Stimulated activated CD8-positive, alpha-beta memory T cell treated with anti-CD3 and anti-CD28 coated beads, Interleukin-7, amount 100 ng/mL, for 48 hours (primary cell): ENCODE measurements at places on chromosomes 12 and 14.

DNA sequence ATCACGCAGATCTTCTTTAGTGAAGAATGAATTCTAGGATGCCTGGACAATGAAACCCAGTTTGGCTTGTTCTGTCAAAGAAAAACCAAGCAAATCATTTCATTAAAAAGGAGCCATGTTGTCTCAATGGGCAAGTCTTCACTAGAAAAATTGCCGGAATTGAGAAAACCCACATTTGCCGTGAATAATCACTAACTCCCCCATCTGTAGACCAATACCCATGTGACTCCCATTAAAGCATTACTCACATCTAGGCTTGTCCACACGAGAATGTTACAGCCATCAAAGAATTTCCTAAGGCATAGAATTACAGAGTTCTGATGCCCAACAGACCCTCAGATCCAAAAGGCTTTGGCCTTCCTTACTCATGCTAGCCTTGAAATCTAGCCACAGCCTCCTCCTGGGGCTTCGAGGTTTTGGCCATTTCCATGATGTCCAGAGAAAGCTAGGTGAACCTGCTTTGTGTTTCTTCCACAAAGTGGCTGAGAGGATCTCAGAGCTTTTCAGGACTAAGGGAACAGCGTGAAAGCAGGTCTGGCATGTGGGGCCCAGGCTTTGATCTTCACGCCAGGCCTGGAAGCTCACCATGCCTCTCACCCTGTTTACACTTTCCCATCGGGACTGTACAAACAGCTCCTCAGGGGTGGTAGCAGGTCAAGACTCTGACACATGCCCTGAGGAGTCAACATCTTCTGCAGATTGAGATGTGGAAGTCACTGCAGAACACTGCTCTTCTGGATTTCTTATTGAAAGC is 12.1 kb downstream of the SLC7A8 start:
- DNase-seq: no peak

- no peak for DNase-seq
Measured at GRCh38 chr12:51326698-51327439, 2.9 kb upstream of the BIN2 start.

- no peak for DNase-seq
Measured at GRCh38 chr12:123160801-123161487, 10.1 kb upstream of the PITPNM2 start.

GRCh38 chr12:131723532-131723931 is 12.6 kb downstream of the SFSWAP start:
- DNase-seq: no peak

- no peak for DNase-seq
Measured at GRCh38 chr12:94326727-94327126, 132.9 kb downstream of the CEP83 start.

GRCh38 chr12:59298296-59298695 is 297.5 kb upstream of the SLC16A7 start:
- DNase-seq: no peak

DNA sequence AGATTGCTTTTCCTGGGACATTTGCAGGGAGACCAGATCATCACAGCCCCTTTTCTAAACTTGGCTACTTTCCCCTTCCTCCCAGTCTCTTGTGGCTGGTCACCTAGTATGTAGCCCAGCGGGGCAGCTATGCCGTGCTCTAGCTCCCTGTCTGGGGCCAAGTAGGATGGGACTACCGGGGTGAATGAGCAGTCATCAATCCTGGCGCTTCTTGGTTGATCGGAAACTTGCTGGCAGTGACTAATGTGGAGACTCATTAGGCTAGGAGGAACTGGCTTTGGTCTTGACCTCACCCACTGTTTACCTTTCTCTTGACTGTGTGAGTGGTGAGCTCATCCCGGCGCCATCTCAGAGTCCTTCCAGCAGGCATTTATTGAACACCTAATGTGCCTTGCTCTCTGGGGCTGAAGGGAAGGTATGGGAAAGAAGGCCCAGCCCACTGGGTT is 15.9 kb downstream of the PLEKHG3 start:
- DNase-seq: no peak

GRCh38 chr12:10794222-10794621 is 8.2 kb downstream of the TAS2R7 start:
- DNase-seq: no peak

GRCh38 chr12:95859344-95859816 is 628 bp downstream of the SNRPF start:
- no peak for DNase-seq

- peak; percentile 71 for DNase-seq
Measured at GRCh38 chr12:67630373-67631088, 18.0 kb upstream of the DYRK2 start.

DNA sequence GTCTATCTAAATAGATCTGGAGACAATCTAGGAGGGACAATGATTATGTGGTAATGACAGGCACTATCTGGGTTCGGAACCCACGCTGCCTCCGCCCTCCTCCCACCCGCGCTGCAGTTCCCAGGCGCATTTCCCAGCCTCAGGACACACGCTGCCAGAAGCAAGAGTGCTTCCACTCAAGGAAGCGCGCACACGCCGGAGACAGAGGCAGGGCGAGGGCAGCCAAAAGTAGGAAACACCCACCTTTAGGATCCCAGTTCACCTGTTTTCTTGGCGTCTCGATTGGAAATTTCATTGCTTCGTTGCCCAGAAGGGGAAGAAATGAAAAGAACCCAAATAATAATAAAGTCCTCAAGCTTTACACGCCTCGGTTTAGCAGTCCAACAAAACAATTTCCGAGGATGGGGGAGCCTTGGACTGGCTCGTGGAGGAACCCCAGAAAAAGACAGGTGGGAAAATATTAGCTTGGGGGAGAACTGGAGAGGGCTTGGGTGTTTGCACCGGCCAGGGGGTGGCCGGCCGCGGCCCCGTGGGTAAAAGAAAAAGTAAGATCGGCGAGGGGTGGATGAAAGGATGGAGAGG is 474 bp downstream of the KCNK10 start:
- no peak for DNase-seq

- peak; percentile 59 for DNase-seq
Measured at GRCh38 chr12:100163416-100164152, 20.9 kb upstream of the BLTP3B start.

DNA sequence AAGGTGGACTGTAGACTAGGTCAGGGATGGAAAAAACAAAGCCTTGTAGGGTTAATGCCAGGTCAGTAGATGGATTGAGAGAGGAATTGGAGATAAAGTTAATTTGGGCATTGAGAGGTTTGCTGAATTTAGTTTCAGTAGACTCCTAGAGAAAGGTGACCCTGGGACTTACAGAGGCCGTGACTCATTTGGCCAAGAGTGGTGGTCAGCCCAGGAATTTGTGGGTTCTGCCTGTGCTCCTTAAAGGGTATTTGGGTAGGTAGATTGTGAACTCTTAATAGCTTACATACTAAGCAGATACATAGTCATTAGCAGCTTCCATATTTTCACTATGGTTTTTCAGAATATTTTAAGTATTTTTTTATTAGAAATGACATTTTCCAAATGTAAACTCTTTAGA is 21.8 kb downstream of the PLEKHA5 start:
- no peak for DNase-seq

DNA sequence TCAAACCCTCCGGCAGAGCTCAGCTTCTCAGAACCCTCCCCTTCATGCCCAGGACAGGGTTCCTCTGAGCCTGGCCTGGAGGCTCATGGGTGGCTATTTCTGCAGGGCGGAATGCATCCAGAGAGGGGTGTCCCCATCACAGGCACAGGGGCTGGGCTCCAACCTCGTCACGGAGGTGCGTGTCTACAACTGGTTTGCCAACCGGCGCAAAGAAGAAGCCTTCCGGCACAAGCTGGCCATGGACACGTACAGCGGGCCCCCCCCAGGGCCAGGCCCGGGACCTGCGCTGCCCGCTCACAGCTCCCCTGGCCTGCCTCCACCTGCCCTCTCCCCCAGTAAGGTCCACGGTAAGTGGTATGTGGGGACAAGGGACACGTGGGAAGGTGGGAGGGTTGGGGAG is 15.7 kb downstream of the HNF1A start:
- no peak for DNase-seq

DNA sequence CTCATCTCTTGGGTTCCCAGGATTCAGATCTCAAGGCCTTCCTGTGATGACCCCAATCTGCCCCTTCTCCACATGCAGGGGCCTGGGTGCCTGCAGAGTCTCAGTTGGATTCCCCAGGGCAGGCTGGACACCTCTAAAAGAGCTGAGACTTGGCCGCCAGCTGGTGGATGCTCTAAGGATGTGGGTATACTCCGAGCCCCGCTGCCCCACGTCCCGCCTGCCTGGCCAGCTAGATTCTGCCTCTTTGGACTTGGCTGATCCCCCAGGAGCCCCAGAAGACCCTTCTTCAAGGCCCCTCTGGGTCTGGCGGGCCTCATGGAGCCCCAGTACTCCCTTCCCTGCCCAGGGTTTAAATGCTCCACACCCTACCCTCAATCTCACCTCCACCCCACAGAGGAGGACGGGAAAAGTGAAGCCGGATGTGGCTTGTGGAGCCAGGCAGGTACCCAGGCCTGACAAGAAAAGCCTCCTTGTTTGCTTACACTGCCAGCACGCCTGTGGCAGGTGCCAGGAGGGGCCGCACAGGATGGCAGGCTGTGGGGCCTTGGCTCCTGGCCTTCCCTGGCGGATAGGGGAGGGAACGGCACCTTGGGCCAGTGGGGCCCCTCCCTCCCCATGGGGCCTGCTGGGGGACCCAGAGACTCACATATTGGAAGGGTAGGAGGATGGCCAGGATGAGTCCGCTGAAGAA is 15.1 kb downstream of the FAIM2 start:
- DNase-seq: no peak

DNA sequence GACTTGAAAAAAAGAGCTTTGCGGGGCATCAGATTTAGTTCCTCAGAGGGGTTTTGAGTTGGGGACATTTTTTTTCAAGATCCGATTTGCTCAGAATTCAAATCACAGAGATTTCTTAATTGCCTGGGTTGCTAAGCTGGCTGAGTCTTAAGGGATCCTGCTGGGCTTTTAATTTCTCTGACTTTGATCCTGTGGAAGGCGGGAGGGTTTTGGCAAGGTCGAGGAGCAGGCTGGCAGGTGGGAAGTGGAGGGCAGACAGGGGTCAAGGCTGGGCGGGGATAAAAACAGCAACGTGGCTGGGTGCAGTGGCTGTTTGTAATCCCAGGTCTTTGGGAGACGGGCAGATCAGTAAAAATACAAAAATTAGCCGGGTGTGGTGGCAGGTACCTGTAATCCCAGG is 33.5 kb upstream of the CCDC63 start:
- DNase-seq: no peak

GRCh38 chr14:103292426-103293374 is 41.3 kb upstream of the EIF5 start:
- DNase-seq: peak; percentile 45

- DNase-seq: no peak
Measured at GRCh38 chr12:114396153-114396868, 9.6 kb downstream of the TBX5 start.

DNA sequence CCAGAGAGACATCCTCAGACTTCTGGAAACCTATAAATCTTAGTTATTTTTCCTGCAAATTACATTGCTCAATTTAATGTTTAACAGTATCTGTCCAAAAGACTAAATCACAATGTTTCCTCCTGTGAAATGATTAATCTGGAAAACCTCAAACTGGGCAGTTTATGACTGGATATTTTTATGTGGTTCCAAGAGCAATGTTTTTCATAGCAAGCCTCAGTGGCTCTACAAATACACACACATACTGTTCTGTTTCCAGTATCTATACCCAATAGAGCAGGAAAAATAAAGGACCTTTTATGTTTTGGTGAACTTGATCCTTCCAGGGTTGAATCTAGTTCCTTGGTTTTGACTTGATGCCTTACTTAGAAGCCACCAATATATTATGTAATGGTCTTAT is 9.2 kb downstream of the NID2 start:
- DNase-seq: no peak

DNA sequence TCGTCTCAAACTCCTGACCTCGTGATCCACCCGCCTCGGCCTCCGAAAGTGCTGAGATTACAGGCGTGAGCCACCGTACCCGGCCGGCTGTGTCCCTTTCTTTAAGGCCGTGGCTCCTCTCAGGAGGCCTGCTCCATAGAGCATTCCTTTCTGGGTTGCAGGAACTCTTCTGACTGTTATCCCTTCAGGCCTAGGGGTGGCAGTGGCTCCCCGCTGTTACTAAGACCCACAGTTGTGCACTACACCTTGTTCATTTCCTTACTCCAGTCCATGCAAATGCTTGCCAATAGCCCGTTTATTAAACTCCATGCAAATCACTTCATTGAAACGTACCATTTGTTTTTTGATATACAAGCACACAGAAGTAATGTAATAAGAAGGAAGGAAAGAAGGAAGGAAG is 234.7 kb downstream of the BCAT1 start:
- DNase-seq: no peak

DNA sequence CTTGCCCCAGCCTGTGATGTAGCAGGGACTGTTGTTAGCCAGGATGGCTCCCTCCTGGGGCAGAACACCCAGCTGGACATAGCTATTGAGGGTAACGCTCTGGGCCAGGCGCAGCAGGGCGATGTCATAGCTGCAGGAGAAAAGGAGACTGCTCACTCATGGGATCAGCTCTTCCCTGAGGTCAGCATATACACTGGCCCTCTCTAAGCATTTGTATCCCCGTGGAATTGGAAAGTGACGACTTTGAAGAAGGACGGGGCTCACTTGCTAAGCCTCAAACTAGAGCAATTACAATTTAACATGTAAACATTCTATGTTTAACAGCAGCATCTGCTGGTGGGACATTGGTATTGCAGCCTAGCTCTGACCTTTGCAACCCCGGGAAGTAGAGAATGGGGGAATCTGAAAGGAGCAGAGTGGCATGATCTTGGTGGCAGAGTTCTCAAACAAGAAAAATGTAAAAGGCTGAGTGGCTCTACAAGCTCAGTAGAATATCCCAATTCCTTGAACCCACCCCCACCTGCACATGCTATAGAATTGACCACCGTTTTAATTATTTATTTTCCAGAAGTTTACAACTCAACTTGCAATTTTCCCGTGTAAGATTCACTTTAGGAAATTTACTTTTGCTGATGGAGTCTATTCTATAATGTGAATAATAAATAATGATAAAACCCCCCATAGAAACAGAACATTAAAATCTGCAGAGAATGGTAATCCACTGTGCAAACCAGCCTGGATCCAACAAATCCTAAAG is 5.0 kb downstream of the CELA1 start:
- peak; percentile 41 for DNase-seq

- no peak for DNase-seq
Measured at GRCh38 chr14:104697892-104698583, 8.6 kb downstream of the INF2 start.

- no peak for DNase-seq
Measured at GRCh38 chr14:52640137-52640536, 55.2 kb downstream of the ERO1A start.

DNA sequence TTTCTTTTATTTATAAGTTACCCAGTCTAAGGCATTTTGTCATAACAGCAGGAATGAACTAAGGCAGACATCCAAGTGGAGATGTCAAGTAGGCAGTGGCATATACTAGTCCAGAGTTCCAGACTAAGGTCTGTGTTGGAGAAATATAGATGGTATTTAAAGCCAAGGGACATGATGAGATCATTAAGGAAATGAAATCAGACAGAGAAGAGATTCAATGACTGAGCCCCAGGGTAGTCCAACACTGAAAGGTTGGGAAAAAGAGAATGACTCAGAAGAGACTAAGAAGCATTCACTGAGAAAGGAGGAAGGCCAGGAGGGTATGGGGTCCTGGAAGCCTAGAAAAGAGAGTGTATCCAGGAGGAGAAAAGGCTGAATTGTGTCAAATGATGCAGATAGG is 442.2 kb upstream of the CCDC196 start:
- DNase-seq: no peak
